Vagina (tissue), 2 donors: ENCODE measurements at places on chromosomes 4 and X.

DNA sequence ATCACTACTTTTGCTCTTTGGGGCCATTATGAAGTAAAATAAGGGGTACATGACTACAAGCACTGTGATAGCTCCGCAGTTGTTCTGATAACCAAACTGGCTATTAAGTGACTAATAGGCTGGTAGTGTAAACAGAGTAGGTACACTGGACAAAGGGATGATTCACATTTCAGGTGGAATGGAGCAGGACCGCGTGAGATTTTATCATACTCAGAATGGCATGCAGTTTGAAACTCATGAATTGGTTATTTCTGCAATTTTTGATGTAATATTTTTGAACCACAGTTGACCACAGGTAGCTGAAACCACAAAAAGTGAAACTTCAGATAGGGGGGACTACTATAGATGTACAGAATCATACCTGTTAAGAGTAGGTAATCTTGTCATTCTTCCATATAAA lies 55.8 kb downstream of the PAK3 start:
- DNase-seq, result no peak

DNA sequence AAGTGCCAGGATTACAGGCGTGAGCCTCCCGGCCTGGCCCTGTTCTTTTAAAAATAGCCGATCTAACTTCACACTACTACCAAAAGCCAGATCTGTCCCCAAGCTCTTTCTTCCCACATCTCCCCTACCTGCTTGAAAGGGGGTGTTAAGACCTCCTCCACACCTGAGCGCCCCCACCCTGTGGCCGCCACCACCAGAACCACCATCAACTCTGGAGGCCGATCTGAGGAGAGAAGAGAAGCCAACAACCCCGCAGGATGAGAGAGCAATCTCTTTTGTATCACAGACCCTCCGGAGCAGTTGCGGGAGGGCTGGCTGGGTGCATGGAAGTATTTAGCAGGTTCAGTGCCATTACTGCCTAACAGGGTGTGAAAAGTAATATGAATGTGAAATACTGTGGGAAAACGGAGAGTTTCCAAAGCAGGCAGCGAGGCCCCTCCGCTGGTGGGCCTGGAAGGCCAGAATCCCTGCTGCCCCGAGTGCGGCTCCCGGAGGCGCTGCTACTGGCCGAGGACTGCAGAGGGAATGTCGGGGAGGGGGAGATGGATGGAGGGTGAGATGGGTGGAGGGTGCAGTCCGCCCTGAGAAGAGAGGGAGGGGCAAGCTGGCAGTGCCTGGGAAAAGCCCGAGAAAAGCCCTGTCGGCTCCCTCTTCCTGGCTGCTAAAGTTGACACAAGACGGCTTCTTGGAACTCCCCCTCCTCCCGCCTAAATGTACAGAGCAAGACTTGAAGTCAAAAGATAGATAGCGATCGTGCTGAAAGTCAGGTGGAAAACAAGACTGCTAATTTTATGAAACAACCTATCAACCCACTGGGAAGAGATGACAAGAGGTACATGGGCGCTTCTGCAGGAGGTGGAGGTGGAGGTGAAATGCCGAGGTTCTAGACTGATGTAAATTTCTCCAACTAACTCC lies 22.3 kb downstream of the HAND2 start:
- peak; percentile 77 for DNase-seq

DNA sequence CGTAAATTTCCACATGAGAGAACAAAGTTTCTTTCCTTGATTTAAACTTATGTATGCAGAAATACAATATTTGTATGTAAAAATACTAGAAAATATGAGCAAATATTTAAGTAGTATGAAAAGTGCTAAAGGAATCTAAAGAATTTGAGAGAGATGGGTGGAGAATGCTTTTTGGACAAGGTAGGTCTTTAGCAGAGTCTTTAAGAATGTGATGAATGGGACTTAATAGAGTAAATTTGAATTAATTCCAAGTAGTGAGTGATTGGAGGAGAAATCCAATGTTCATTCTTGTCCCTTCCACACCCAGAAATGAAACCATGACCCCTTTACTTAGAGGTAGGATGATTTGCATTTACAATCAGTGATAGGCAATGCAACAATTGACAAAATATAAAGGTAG lies 570.9 kb upstream of the ZFP42 start:
- DNase-seq, result no peak

DNA sequence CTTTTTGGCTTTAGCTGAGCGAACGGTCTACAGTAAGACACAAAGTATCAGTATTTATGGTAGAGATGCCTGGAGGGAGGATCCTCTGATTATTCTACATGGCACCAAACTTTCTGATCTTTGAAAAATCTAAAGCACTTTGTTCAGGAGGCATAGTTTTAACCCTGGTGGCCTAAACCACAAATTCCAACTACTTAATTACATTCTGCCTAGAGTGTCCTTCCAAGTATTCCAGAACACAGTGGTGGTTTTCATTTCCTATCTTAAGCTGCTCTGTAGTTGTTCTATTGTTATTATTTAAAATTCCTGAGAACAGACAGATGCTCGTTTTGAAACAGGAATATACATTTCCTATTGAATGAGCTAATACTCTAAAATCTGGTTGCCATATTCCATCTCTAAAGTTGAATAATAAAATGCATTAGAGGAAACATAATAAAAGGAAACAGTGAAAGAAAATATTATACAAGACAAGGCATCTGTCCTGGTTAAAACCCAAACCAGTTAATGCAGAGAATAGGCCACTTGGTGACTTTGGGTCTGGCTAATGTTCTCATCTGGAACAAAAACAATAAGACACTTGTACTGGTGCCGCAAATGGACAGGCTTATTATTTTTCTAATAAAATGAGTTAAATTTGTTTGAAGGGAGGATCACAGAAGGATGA lies 657.4 kb downstream of the SPRY1 start:
- DNase-seq, result no peak

DNA sequence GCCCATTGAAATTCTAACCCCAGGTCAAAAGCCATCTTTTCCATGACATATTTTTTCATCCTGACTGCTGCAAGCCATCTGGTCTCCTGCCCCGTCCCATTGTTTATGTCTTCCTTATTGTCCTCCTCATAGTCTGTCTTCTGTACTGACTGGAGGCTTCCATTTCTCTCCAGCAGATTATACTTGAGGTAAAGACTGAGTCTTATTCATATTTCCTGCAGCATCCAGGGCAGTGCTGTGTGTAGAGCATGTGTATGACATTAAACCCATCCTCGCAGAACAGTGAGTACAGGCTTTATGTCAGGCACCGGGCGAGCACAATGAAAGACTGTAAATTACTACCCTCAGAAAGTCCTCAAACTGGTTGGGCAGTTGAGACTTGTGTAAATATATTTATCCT lies 275.1 kb downstream of the C4orf33 start:
- no peak for DNase-seq

GRCh38 chrX:91435395-91435794 lies 756 bp downstream of the PABPC5 start:
- DNase-seq, result no peak

DNA sequence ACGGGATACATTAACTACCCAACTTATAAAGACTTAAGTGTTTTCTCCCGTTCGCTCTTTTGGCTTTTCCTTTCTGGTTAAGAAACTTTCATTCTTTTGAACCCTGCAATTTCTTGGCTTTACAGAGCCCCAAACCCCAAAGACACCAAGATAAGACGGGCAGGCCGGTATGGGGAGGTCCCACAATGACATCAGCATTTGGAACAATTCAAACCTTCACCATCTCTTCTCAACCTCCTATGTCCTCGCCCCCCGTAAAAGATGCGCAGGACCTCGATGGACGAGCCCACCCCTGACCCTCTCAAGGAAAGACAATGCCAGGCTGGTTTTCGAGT lies 999 bp downstream of the ZNF518B start:
- DNase-seq, result no peak

DNA sequence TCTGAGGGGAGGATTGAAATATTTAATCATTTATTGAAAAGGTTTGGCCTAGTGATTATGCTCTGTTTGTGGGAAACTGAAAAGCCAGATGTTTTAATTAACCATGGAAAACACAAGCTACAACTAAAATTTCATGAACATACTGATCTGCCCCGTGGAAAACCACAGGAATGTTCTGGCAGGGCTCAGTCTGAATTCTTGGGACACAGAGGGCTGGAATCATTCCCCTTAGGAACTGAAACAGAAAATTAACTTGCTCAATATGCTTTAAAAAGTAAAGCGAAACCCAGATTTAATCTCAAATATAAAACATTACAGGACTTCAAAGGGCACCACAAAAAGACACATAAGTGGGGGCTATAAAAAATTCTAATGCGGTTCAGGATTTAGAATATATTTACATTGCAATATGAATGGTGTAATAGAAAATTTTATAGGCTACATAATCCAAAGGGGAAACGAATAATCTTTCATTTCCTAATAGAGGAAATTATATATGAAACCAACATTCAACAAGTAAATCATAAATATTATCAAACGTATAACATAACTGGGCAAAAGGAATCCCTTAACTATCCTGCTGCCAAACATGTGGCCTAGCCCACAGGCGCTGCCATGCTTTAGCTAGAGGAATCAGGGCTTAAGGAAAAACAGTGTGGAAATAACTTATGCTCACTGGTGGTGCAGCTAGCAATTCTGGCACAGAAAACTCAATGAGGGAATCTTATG lies 70.9 kb downstream of the APBB2 start:
- no peak for DNase-seq

- no peak for DNase-seq
Observed at GRCh38 chr4:25466966-25467697, 90.1 kb downstream of the ANAPC4 start.

DNA sequence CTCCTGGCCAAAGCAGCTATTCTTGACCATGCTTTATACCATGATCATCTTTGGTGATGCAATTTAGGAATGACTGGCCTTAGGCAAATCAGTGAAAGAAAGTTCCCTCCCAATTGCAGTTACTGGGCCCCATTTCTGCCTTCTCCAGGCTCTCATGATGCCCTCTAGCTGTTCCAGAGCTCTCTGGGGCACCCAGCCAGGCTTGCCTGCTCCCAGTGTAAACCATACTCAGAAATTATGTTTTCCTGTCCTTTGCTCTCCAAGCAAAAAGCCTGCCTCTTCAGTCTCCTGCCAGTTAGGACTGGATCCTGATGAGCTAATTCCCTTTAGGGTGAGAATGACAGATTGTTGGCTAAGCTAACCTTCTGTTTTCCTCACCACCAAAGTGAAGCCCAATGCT lies 85.3 kb upstream of the RBPJ start:
- no peak for DNase-seq

DNA sequence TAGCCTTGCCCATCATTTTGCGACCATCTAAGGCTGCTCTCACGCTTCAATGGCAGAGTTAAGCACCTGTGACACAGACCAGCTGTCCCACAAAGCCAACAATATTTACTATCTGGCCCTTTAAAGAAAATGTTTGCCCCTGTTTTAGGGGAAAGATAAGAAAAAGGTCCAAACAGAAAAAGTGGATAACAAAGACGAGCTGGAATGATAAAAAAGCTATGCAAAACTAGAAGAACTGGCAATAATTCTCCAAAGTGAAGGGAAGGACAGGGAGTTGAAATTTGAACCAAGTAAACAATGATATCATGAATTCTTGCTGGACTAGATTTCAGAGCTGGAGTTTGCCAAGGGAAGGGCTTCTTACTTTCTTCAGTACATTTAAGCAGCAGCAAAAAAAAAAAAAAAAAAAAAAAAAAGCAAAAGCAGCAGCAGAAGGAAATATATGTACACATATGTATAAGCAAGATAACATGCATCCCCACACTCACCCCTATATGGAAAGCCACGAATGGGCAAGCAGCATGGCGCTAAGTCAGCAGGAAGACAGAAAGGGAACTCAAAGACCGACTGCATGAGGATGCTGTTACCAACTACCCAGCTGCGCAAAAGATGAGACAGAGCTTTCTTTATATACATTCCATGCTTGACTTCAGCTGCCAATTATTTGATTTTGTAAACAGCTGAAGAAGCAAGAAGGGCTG lies 12.5 kb downstream of the TRAPPC2 start:
- no peak for DNase-seq

DNA sequence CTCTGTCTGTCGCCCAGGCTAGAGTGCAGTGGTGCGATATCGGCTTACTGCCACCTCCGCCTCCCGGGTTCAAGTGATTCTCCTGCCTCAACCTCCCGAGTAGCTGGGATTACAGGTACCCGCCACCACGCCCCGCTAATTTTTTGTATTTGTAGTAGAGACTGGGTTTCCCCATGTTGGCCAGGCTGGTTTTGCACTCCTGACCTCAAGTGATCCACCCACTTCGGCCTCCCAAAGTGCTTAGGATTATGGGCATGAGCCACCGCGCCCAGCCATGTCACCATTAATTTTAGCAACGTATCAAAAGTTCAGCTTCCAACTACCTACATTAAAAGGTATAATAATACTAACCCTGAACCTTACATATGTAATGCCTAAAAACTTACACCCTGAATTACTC lies 940 bp upstream of the UTP3 start:
- no peak for DNase-seq

GRCh38 chr4:155442267-155443105 lies 65.7 kb upstream of the MAP9 start:
- DNase-seq, result no peak

GRCh38 chr4:182837831-182838230 lies 79.4 kb downstream of the DCTD start:
- no peak for DNase-seq

- DNase-seq, result no peak
Observed at GRCh38 chr4:176210101-176210500, 14.7 kb upstream of the SPATA4 start.

DNA sequence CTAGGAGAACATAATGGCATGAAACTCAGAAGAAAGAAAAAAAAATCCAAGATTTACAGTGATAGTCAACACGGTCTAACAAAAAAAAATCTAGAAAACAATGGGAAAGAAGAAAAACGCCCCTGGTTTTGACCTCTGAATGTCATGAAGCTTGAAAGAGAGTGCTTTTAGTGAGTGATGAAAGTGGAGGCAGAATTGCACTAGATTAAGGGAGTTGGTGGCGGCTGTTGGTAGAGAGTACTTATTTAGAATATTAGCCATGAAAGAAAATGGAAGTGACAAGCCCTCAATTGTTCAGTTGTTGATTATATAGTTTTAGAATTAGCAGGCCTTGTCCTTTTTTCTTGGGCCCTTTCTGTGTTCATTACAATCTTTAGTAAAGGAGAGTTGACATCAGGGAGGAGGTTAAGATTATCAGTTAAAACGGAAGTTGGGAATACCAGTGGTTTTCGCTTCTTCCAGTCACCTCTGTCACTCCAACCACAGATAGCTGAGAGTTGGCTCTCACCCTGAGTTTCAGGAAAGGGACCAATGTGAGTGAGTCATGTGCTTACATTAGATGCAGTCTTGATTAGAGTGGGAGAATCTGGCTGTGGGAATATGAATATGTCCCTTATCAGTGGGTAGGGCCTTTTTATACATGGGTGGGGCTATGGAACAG lies 29.7 kb downstream of the EREG start:
- no peak for DNase-seq

GRCh38 chr4:80266902-80267380 lies 477 bp downstream of the FGF5 start:
- no peak for DNase-seq

GRCh38 chr4:153542131-153542530 lies 76.0 kb downstream of the TMEM131L start:
- no peak for DNase-seq
